Sigmoid colon (tissue), 7 donors: ENCODE measurements at places on chromosomes 3 and 15. TPM values are rescaled to one million over a fixed set of nuclear protein-coding genes. Genes with fewer than 3 reads are reported as not detected.

Gene IL17RE
- total RNA-seq: 1.8 TPM

DNA sequence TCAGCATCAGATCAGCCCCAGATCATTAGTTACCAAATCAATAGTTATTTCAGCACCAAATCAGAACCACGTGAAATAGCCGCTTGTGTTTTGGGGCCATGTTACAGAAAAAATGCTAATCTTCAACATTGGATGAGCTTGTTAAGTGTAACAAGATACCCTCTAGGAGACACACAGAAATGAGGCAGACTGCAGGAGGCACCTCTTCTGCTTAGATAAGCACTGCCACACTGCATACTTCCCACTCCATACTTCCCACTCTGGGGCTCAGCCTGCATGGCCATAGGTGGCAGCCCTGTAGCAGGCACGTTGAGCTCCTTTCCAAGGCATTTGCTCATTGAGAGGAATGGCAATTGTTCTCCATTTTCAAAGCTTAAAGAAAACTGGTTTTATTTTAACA, 73.3 kb downstream of the CHCHD6 start:
- no peak for DNase-seq

DNA sequence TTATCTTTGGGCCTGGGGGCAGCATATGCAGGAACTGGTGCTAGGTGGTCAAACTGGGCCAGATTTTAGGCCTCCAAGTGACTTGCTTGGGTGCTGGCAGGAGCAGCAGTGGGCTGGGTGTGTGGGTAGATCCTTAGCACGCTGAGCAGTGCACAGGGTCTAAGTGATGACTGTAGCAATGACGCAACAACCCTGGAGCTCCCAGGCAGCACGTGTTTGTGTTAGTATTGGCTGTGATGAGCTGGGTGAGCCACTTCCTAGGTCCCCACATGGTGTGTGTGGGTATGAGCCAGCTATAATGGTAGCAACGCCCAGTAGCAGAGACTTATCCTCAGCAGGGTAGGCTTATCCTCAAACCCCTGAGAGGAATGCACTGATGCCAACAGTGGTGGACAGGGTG, 570.6 kb upstream of the ROBO1 start:
- no peak for DNase-seq

- DNase-seq: no peak
Measured at GRCh38 chr3:1609416-1609815, 489.2 kb upstream of the CNTN4 start.

- no peak for DNase-seq
Measured at GRCh38 chr3:8421267-8421666, 80.4 kb upstream of the LMCD1 start.

GRCh38 chr15:83011271-83012075, at the start of gene C15orf40:
C15orf40 (minus strand) TSS chr15:83011639; CDS start chr15:83011607, 32 bp downstream.
- DNase-seq: peak; percentile 95
